ENCODE measurements at places on chromosomes 2 and 18. TPM values are rescaled to one million over a fixed set of nuclear protein-coding genes. Genes with fewer than 3 reads are reported as not detected.

- DNase-seq: no peak
These were observed 427.0 kb upstream of the TNP1 start for GRCh38 chr2:217286833-217287232.

Gene COLEC11
- 1.1 TPM for total RNA-seq

- DNase-seq: no peak
These were observed 2.8 kb upstream of the KLHL14 start for GRCh38 chr18:32775628-32776027.

DNA sequence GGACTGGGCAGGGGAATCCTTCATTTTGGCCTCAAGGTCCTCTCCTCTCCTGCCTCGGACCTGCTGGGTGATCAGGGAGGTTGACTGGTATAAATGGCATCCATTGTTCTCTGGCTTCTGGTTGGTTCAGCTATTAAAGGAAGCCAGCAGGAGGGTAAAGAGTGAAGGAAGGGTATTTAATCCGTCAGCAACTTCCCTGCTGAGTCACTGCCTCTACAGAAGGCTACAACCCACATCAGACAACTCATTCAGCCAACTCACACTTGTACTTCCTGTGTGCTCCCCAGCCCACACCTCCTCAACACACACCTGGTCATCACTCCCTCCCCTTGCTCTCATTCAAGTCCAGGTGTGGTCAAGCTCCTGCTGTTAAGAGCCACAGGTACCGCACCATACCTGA, 68.3 kb upstream of the MRPS9 start:
- no peak for DNase-seq

Gene FOXD4L1
- not detected for total RNA-seq

Gene SNRNP27
- total RNA-seq: 46.9 TPM

Gene IL36RN
- total RNA-seq: not detected

GRCh38 chr2:120310136-120310535, 35.8 kb upstream of the INHBB start:
- no peak for DNase-seq

DNA sequence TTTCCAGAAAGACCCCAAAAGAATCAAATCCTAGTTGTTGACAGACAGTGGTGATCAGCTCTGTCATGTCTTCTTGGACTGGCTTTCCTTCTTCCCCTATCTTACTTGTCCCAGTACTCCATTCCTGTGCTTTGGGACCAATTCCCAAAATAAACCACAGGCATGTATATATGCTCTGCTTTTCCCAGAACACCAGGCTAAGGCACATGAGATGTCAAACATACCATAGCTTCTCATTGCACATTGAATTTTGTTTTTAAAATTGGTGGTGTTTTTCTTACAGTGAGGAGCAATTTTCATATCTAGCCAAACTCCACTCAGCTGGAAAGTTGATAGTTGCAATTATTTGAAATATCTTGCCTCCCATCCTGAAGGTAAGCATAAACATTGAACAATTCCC, 88.9 kb upstream of the RGPD4 start:
- no peak for DNase-seq

Gene FBXO41
- 2.1 TPM for total RNA-seq

DNA sequence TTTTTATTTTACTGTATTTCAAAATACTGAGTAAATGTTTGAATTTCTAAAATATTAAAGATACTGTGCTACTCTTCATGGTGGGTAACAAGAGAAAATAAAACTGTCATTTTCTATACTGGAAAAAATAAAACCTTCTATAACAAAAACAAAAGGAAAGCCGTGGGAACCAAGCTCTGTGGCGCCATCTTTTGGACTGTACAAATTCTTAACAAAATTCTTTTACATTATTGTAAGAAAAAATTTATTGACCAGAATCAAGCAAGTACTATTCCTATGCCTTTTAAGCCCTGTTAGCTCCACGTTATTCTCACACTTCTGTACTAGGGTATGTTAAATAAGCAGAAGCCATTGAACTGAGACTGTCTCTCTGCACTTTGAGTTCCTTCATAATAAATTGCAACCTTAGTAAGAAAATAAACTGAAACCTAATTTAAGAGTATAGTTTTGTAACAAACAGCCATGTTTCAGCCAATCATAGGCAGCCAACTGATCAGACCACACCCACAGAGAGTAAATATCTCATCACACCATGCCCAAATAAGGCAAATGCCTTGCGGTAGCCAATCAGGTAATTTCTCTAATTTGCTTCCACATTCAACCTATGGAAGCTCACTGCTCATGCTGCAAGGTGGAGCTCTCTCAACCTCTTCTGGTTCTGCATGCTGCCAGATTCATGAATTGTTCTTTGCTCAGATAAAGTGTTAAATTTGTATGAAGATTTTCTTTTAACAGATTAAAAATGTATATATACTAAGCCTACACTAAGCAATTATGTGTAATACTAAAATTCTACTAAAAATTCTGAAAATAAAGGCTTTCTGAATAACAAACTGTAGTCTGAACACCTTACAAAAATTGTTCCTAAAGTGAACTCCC, 42.2 kb downstream of the HIBCH start:
- no peak for DNase-seq

GRCh38 chr2:119225105-119225865, 1.7 kb downstream of the STEAP3 start:
- DNase-seq: no peak

GRCh38 chr18:55243857-55244256, 284.6 kb upstream of the CCDC68 start:
- DNase-seq: peak; percentile 73

DNA sequence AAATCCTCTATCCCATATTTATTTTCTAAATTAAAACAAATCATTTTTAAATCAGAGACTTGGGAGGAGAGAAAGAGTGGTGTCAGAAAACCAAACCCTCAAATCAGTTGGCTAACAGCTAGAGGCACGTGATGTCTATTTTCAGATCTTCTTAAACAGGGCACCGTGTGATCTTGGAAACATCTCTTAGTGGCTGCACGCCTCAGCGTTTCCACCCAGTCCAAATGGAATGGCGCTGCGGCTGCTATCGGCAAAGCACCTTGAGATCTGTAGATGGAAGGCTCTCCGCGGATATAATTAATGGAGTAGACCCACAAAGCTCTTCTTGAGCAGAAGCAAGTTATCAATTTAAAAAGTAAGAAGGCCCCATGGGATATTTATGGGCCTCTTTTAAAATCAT, 50.0 kb downstream of the NRP2 start:
- no peak for DNase-seq

- DNase-seq: no peak
These were observed 162.7 kb downstream of the PPP1R1C start for GRCh38 chr2:182148344-182148743.

- DNase-seq: no peak
These were observed 358.9 kb upstream of the ETAA1 start for GRCh38 chr2:67038195-67038594.

- DNase-seq: no peak
These were observed 3.3 kb upstream of the ACTR3 start for GRCh38 chr2:113886479-113887008.

DNA sequence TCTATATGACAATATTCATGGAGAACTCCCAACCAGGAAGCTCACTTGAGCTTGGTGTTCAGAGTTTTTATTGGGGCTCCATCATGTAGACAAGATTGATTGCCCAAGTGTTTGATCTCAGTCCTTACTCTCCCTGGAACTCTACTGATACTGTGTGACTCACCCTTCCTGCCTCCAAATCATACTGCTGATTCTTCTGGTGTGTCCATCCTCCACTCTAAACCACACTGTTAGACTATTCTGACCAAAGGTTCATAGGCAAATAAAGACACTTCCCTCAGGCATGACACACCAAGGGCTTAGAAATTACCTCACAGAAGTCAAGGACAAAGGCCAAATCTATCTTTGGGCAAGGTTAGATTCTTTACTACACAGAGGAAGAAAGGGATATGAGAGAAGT, 107.9 kb upstream of the CDH20 start:
- no peak for DNase-seq

- no peak for DNase-seq
These were observed 85.3 kb downstream of the NRP2 start for GRCh38 chr2:205767617-205768016.

GRCh38 chr18:62939926-62940325, 224.6 kb downstream of the PHLPP1 start:
- DNase-seq: no peak

Gene HK2
- 15.7 TPM for total RNA-seq

GRCh38 chr2:106686814-106687213, 199.2 kb downstream of the ST6GAL2 start:
- no peak for DNase-seq

DNA sequence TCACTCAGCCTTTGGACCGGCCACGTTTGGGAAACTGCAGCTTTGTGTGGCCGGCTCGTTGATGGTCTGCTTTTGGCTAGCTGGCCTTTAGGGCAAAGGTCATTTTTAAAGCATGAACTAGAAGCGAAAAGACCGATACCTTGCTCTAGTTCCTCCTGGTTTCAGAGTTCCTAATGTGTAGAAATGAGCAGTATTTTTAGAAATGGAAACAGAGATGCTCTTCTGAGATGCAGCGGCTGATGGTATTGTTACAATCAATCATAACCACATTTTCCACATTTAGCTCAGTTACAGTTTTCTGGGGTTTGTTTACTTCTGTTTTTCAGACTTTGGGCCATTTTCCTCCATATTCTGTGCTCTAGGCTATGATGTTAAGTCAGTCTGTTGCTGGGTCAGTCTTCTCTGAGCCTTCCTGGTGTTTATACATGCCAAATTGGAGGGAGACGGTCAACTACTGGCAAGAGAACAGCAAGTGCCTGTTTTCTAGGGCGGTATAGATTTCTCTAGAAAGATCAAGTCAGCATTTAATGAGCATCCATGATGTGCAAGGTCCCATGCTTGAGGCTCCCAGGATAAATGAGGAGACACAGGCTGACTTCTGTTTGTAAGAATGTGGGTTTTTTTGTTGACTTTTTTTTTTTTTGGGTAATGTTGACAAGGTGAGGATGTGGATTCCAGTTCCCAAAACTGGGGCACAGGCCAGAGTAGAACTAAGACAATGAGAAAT, 28.0 kb downstream of the RNF144A start:
- no peak for DNase-seq

DNA sequence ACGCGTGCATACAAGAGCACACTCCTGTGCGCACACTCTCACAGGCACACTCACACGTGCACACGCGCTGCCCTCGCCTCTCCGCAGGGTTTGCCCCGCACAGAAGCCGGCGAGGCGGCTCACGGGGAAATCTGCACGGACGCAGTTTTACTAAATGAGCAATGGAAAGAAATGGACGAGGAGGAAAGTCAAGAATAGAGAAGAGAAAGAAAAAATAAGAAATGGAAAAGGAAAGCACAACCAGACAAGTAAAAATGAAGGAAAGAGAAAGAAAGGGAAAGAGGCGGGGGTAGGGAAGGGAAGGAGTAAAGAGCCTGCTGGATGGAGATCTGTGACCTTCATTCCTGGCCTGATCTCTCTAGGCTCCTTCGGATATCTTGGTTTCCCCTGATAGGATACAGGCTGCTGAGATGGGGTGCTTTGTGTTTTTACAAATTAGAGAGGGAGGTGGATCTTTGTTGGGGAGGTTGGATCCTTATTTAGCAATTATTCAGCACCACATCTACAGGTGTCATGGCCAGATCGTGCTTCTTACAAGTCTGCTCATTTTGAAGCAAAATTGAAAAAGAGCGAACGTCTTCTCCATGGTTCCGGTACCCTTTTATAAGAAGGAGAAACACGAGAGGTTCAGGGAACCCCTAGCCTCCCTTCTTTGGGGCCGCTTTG, 693 bp upstream of the LRP2 start:
- no peak for DNase-seq

GRCh38 chr2:46980366-46980765, 64.8 kb upstream of the MCFD2 start:
- no peak for DNase-seq

GRCh38 chr2:28080911-28081310, 190.4 kb downstream of the BABAM2 start:
- no peak for DNase-seq

DNA sequence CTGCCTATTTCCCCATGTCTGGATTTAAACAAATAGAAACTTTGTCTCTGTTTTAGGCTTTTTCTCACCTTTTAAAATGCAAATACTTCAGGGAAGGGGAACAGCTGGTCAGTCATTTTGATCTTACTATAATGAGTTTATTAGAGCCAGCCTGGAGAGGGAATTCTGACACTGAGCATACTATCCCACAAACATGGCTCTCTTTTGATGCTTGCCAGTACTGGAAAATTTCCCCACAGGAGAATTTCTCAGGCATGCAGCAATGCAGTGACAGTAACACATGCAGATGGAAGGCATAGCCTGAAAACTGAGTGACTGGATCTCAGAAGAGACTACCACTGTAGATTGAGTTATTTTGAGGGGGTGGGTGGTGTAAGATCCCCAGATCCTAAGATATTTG, 974.3 kb upstream of the CELF4 start:
- no peak for DNase-seq

DNA sequence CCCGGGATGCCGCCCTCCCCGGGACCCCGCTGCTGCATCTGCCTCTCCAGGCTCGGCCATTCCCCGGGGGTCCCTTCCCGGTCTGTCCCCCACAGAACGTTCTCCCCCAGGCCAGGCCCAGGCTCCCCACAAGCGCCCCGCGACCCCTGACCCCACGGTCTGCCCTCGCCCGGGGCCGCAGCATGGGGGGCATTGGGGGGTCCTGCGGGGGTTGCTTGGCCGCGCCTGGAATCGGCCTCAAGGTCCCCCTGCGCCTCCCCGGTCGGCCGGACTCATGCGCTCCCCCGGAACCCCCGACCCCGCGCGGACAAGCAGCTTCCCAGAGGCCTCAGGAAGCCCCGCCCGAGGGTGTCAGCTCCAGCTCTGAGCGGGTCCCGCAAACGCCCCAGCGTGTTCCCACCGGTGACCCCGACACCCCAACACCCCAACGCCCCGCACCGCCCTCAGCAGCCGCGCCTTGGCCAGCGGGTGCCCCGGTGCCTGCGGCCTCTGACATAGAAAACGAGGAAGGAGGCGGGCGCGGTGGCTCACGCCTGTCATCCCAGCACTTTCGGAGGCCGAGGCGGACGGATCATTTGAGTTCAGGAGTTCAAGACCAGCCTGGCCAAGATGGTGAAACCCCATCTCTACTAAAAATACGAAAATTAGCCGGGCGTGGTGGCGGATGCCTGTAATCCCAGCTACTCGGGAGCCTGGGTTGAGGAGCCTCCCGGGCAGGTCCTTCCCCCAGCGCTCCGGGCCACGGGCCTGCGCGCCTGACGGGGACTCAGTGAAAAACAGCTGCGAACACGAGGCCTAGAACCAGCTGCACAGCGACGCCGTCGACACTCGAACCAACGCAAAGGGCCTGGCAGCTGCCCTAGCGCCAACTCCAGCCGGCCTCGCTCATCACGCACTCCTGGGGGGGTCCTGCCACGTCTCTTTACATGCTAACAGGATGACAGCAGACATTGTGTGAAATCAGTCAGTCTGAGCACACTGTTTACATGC, 61.8 kb upstream of the CTDP1 start:
- DNase-seq: peak; percentile 60
